ENCODE measurements at places on chromosomes 3 and 15. TPM values are rescaled to one million over a fixed set of nuclear protein-coding genes. Genes with fewer than 3 reads are reported as not detected.
A peak's percentile ranks its signal among the peaks of the same experiment; 100 is the strongest.

DNA sequence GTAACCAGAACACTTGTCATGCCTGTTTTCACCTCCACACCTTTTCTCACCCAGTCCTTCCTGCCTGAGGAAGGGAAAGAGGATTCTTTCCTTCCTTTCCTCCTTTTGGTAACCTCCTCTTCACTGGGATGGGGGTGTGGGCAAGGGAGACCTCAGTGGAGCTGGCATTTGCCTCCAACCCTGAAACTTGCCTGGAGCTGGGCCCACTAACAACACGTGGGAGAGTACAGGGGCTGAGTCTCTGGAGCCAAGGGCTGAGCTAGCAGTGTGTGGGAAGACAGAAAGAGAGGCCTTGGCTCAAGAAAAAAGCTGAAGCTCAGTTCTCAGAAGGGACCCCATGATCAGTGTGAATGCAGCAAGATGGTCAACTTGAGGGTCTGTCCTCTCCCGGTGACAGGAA is 86.6 kb upstream of the SLC6A11 start:
- no peak for DNase-seq

DNA sequence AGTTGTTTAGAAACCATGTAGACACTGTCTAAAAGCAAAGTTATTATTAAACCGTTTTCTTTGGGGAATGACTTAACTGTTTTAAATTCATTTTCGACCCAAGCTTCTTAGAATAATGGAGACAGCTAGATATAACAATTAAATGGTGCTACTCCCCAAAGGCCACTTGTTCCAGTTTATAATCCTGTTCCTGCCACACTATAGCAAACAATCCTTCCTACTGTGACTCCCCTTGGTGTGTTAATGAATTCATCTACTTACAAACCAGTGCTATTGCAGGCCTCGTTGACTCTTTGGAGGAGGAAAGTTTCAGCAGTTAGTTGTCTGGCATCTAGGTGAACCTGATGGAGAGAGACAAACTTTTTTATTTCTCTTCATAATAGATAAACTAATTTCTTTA is 25.2 kb upstream of the CLSTN2 start:
- DNase-seq, result no peak

GRCh38 chr3:175355801-175356335 is 496.7 kb downstream of the NAALADL2 start:
- DNase-seq, result no peak

- no peak for DNase-seq
Measured at GRCh38 chr15:56794165-56794552, 60.9 kb upstream of the ZNF280D start.

DNA sequence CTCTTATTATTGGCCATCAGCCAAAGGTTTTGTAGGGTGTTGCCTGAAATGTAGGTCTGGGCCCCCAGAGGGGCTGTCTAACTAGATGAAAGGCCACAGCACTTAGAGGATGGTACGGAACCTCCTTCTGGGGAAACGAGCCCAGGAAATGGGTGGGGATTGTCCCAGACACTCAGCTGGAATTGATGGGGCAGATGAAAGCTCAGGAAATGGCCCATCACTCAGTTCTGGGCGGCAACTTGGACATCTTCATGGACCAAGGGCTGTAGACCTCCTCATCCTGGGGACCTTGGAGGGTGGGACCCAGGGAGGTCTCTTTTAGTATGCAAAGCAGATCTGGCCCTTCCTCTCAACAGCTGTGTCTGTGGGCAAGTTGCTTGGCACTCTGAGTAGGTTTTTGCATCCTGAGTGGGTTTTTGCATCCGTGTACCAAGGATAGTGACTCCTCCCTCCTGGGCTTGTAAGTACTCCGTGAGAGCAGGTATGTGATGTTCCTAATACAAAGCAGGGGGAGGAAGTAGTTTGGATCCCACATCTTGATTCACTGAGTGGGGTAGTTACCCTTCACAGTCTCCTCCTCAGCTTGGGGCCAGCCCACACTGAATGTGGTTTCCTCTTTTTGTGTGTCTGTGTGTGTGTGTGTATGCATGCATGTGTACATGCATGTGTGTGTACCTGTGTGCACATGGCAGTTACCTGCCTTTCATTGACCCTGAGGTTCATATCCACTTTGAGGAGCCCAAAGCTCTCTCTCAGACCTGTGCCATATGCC is 292.0 kb downstream of the RPLP1 start:
- DNase-seq, result no peak

GRCh38 chr15:89615135-89615534 is 39.9 kb downstream of the TICRR start:
- DNase-seq, result no peak

DNA sequence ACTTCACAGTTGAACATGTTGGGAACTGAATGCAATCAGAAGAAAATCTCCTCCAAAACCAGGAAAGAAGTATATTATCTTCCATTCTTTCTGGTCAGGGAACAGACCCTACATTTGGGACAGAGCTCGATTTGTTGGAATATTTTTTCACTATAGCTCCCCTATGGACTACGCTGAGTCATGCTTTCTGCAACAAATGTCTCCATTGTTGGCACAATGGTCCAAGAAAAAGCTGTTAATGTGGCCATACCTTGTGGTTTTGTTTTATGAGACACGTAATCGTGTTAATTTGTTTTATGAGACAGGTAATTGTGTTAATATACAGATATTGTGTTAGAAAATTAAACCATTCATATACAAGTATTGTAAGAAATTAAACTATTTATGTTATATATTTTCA is 101.4 kb downstream of the TGFBR2 start:
- no peak for DNase-seq

DNA sequence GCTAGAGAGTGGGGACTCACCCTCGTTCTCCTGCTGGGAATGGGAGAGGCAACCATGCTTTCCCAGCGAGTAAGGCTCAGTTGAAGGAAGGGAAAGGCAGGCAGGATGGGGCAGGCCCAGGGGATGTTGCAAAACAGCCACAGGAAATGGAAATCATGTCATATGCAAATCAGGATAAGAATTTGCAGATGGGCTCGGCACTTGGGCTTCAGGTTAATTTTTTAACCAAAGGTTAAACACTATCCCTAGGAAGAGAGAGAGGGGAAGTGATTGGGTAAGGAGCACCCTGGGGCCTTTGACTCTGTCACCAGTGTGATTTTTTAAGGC is 14.6 kb upstream of the PLA2G4E start:
- DNase-seq, result peak; percentile 73

GRCh38 chr3:155219106-155219505 is 74.4 kb downstream of the STRIT1 start:
- no peak for DNase-seq

DNA sequence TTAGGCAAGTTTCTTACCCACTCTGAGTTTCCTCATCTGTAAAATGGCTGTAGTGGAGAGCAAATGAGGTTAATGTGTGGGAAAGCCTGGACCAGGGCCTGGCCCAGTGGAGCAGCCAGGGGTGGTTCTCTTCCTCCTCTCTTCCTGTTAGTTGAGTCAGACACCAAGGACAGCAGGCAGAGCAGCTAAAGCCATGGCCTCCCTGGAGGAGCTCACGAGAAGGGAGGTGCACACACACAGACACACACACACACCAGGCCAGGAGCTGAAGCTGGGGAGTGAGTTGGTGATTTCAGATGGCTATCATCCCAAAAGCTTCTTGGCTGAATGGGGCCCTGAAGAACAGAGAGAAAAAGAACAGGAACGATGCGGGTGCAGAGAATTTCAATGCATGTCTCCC is 33.2 kb upstream of the TSPAN3 start:
- DNase-seq, result no peak

DNA sequence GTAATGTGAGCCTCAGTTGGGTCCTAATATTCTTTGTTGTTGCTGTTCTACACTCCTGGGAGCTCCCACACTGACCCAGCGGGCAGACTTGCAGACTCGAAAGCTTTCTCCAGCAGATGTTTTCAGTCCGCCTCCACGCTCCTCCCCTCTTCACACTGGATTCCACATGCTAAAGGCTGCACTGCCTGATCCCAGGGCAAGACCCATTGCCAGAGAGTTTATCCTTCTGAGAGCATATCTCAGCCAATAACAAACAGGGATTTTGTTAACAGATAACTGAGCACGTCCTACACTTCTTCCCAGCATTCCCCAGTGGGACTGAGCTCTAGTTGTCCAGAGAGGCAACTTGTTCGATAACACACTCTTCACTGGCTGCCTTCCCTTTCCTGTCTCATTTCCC is 8.0 kb upstream of the COL6A6 start:
- DNase-seq, result no peak

DNA sequence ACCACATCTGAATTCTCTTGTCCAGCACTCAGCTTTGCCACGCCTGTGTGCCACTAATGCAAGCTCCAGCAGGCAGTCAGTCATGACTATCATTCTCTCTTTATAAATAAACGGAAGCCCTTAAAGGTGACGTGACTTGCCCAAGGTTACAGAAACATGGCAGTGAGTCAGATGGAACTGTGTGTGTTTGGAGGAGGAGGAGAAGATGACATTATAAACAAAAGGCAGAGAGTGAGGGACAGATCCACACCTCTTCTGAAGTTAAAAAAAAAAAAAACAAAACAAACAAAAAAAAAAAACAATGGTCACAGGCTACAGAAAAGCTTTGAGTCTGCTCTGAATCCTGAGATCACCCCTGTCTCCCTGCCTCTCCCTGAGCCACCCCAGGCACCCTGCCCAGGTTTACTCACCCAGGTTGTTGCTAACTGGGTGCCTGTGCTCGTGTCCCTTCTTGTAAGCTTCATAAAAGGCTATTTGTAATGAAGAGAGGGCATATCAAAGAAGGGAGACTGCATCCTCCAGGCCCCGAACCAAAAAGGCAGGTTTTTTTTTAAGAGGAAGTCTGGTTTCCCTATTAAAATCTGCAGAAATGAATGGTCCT is 119.7 kb upstream of the PHLDB2 start:
- peak; percentile 82 for DNase-seq

DNA sequence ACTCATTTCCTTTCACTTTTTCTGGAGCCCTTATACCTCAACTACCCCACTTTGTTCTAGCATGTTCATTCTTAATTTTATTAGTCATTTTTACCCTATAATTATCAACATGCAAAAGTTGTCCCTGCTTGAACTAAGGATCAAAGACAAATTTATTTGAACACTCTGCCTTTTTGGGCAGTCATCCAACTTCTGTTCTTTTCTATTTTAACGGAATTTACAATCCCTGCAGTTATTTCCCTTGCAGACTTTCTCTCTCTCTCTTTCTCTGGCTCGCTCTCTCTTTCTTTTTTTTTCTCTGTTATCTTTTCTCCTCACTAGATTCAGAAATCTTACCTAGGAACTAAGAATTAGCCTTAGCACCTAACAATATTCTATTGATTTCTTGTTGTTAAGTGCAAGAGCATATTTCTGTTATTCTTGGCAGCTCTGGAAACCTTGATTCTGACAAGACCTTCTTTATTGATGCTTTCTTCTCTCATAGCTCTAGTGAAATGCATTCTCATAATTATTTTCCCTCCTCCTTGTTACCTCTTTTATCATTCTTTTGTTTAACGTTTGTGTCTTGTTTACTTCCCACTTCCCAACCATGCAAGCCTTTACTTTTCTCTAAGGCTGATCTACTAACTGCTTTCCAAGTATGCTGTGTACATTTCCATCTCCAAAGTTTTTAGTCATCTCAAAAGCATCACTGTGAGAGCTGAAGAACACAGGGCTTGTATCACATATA is 951.6 kb downstream of the DIPK2A start:
- no peak for DNase-seq

- no peak for DNase-seq
Measured at GRCh38 chr3:1942781-1943180, 155.9 kb upstream of the CNTN4 start.

DNA sequence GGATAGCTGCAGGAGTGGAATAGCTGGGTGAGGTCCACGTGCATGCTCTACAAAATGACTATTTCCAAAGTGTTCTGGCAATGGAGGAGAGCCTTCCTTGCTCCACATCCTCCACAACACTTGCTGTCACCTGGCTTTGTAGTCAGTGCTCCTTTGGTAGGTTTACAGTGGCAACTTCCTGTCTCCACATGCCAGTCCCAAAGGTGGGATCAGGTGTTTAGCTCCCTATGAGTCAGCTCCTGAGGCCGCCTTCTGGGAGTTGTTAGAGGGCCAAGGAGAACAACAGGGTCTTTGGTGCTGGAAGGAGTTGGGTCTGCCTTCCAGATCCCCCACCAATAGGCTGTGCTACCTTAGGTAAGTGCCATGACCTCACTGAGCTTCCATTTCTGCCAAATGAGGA is 15.3 kb upstream of the LIMD1 start:
- no peak for DNase-seq

DNA sequence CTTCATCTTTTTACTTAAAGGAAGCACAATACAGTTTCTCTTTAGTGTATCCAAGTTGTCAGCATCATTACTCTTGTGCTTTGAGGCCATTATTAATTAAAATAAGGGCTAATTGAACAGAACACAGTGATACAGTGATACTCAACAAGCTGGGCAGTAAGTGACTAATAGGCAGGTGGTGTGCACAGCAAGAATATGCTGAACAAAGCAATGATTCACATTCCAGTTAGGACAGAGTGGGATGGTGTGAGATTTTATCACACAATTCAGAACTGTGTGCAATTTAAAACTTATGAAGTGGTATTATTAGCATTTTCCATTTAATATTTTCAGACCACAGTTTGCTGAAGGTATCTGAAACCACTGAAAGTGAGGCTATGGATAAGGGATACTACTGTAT is 116.9 kb downstream of the PLOD2 start:
- no peak for DNase-seq

- no peak for DNase-seq
Measured at GRCh38 chr3:32626631-32627030, 56.0 kb upstream of the DYNC1LI1 start.

GRCh38 chr3:31421314-31422048 is 111.2 kb upstream of the STT3B start:
- no peak for DNase-seq

GRCh38 chr3:70919091-70919490 is 606.7 kb upstream of the MDFIC2 start:
- no peak for DNase-seq

DNA sequence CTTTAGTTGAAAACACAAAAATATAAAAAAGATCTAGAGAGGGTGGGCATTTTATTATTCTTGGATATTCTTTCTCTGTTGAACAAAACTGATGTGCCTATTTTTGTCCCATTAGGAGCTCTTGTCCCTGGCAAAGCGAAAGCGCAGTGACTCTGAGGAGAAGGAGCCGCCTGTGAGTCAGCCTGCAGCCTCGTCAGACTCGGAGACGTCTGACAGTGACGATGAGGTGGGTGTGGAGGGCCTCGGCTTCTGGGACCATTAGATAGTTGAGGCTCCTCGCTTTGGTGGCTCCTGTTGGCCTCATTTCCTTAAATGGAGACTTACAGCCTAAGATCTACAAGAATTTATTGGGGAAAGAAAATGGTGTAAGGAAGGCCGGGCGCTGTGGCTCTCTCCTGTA is 21.3 kb downstream of the RTF1 start:
- no peak for DNase-seq

DNA sequence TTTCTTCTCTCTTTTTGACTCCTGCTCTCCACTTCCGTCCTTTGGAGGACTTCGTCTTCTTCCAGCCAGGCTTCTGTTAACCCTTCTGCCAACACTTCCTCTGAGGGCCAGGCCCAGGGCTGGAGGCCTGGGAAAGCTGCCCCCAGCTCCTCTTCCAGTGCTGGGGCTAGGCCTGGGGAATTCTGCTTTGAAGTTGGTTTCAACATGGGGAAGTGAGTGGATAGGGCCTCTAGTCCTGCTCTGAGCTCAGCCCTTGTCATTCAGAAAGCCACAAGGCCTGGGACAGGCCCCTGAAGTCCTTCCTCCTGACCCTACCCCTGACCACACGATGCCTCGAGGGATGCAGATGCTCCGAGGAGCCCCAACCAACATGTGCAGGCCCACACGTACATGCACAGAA is 53.9 kb upstream of the HERC1 start:
- DNase-seq, result no peak

Gene CA12
- total RNA-seq, result not detected

Gene CCR8
- total RNA-seq, result not detected

Gene PLAAT1
- total RNA-seq, result not detected

Gene RASL12
- not detected for total RNA-seq

Gene PLXNB1
- 34.0 TPM for total RNA-seq

Gene PLSCR5
- not detected for total RNA-seq

Gene BLOC1S6
- total RNA-seq, result 62.7 TPM

Gene NOX5
- total RNA-seq, result not detected

Gene ILDR1
- 0.52 TPM for total RNA-seq
